Fibroblast of skin of left biceps (primary cell): ENCODE measurements at places on chromosomes 5 and 9.

DNA sequence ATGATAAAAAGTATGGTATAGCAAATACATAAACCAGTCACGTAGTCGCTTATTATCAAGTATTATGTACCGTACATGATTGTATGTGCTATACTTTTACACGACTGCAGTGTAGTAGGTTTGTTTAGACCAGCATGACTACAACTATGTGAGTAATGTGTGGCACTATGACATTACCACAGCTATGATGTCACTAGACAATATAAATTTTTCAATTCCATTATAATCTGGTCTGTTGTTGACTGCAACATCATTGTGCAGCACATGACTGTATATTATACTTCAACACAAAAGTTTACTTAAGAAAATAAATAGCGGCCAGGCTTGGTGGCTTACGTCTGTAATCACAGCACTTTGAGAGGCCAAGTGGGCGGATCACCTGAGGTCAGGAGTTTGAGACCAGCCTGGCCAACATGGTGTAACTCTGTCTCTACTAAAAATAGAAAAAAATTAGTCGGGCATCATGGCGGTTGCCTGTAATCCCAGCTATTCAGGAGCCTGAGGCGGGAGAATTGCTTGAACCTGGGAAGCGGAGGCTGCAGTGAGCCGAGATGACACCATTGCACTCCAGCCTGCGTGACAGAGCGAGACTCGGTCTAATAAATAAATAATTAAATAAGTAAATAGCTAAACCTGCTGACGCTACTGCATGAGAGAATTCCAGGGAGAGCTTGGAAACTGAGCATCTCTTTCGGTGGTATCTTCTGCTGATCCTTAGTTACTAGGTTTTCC, 24.6 kb upstream of the JADE2 start:
- no peak for DNase-seq

GRCh38 chr9:95551406-95551805, 34.6 kb upstream of the PTCH1 start:
- no peak for DNase-seq

DNA sequence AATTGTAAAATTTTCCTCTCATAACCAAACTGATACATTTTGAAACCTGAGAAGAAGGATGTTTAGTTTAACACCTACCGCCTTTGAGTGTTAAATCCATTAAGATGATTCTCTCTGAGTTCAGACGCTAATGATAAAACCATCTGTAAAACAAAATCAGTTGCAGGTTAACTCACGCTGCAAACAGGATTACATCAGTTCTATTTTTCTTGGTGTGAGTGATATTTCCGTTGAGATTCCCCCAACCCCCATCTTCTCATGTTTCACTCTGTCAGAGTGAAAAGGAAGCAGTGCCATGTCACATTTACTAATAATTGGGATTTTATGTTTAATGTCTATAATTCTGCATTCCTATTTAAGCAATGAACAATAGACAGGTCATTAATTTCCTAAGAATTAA, 146.5 kb downstream of the FANCC start:
- DNase-seq: no peak

DNA sequence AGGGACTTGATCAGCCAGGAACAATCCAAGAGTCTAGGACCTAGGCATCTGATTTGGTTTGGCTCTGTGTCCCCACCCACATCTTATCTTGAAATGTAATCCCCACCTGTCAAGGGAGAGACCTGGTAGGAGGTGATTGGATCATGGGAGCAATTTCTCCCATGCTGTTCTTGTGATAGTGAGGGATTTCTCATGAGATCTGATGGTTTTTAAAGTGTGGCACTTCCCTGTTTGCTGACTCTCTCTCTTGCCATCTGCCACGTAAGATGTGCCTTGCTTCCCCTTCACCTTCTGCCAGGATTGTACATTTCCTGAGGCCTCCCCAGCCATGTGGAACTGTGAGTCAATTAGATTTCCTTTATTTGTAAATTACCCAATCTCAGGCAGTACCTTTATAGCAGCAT, 201.7 kb upstream of the ACTBL2 start:
- no peak for DNase-seq

DNA sequence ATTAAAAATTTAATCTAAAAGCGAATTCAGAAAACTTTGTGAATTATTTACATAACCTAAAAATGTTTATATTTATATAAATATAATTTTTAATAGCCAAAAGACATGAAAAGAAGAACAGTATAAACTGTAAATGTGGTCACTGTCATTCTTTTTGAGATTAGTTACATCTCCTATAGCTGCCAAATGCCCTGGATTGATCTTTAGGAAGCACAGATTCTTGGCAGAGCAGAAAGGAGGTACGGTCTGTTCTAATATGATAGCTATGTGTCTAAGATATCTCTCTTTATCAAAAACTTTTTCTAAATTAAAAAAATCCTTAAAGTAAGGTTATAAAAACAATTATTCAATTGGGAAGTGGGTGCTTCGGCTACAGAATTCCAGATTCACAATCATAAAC, 151.0 kb downstream of the LPAR1 start:
- no peak for DNase-seq

- no peak for DNase-seq
These were observed 50.1 kb downstream of the PKD2L2 start for GRCh38 chr5:137939331-137939730.

GRCh38 chr5:35672995-35673394, 55.3 kb downstream of the SPEF2 start:
- no peak for DNase-seq

GRCh38 chr9:79215821-79216220, 355.9 kb upstream of the TLE4 start:
- DNase-seq: no peak

DNA sequence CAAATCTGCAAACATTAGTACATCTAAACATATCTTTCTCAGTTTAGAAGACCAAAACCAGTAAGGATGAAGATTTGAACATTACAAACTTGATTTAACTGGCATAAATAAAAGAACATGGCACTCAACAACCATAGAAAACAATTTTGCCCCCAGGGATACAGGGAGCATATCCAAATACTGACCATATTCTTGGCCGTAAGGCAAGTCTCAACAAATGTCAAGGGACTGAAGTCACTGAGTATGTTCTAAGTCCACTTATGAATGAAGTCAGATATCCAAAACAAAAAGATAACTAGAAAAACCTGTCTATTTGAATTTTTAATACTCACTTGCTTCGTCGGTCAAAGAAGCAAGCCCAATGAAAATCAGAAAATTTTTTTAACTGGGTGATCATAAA, 14.1 kb downstream of the FEM1C start:
- DNase-seq: no peak

GRCh38 chr5:33479311-33479710, 38.5 kb downstream of the TARS1 start:
- DNase-seq: no peak

DNA sequence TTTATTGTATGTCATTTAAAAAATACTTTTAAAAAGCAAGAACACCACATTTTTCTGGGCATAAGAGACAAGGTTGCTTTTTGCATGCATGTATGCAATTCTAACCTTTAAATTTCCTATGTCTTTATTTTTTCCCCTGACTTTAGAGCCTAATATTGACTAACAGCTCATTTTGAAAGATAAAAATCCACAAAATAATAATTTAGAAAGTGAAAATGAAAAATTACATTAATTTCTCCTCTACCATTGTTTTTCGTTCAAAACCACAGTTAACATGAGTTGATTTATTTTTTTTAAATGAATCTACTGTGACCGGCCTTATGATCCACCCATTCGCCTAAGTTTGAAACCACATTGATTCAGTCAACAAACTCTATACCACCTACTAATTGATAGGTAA, 137.5 kb upstream of the CDKN2B start:
- DNase-seq: no peak

DNA sequence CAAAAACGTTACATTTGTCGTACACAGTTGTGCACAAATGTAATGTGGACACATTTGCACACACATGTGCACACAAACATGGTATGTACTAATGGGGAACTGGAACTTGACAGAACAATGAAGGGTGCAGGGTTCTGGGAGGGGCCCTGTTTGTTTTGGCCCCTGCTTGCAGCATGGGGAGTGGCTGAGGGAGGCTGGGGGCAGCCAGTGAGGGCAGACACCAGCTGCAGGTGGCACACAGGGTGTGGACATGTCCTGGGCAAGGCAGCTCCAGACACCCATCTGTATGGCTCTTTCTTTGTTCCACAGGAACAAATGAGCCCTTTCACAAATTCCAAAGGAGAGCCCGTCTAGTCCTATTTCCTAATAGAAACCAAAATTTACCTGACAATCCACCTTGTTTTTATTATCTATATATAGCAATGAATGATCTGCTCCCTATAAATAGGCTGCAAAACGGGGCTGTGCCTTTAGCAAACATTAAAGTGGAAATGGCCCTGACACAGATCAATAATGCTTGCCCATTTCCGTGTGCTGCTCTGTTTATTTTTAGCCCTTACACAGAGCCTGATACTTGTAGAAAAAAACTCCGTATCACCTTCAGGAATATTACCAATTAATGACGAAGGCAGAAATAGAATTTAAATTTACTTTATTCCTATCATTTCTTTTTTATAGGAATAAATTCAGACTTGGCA, 26.4 kb downstream of the MARCHF3 start:
- no peak for DNase-seq

DNA sequence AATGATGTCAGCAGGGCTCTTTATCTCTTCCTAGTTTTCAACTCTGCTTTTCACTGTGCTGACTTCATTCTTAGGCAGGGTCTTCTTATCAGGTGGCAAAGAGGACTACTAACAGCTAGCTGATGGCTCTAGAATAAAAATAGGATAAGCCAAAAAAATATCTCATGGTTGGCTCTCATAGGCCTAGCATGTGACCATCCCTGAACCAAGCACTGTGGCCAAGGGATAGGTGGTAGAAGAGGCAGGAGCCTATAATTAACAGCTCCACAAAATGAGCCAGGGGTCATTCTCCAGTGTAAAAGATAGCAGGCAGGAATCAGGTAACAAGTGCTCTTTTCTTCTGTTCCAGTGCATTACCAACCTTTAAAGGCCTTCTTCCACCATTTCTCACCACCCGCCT, 21.1 kb downstream of the ANKDD1B start:
- DNase-seq: no peak

DNA sequence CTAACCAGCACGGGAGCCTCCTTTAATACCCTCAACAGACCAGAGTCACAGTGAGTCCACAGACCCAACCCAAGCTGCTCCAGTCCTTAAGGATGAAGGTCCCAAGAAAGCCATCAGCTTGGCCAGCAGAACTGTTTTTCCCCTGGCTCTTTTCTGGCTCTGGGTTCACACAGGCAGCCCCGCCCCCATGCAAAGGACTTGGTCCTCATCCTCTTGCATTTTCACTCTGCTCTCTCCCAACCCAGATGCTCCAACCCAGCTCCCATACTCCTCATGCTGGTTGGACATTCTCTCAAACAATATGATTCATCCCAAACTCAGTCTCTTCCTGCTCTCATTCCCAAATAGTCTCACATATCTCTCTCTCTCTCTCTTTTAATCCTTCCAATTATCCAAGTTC, 74.2 kb upstream of the SPOCK1 start:
- DNase-seq: no peak

GRCh38 chr5:141636106-141636412, 590 bp downstream of the HDAC3 start:
- no peak for DNase-seq

DNA sequence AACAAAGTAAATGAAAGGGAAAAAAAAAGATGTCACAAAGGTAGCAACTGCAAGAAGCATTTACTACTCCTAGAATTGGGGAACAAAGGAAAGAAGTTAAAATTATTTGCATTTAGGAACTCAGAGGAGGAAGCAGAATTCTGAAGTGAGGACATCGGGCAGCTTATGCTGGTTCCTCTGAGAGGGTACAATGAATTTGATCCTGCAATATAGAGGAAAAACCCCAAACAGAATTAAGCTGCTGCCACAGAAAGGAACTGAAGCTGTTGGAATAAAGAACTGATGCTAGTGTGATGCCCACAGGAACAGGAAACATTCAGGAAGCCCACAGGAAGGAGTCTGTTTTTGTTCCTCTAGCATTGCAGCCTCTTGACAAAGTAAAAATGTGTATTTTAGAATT, 22.3 kb upstream of the TBCA start:
- DNase-seq: no peak

- DNase-seq: no peak
These were observed 659.0 kb upstream of the ARRDC3 start for GRCh38 chr5:92041911-92042660.

DNA sequence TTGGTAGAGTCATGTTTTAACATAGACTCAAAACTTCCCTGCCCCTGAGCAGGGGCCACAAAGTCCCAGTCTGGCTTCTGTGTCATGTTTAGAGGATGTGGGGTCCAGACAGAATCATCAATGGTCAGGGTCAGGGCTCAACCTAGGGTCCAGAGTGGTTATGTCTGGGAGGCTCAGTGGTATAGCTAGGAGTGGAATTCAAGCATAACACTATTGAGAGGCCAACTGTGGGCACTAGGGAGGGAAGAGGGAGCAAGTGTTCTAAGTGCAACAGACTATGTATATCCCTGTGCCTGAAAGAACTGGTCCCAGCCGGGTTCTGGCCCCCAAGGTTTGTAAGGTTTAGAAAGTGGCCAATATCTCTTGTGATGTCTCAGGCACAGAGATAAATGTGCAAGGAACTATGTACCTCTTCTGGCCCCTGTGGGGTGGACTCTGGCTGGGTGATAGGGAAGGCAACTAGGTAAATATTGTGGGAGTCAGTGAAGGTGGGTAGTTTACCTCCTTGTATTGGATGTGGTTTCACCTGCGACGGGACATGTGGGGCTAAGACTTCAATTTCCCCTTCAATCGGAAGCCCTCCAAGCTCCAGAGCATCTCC, 14.0 kb downstream of the MYORG start:
- no peak for DNase-seq

DNA sequence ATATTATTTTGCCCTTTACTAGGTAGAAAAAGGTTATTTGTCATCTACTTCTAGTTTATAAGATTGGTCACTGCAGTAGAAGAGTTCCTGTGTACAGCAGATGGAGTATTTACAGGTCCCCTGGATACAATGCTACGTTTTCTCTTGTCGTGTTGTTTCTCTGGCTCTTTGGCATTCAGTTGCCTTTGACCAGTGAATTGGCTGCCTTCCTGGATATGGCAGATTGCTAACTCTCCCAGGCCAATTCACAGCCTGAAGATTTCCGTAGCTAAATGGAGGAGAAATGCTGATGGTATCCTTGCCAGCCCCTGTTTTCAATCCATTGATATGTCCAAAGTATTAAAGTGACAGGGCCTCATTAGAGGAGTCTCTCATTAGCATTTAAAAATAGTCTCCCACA, 32.5 kb upstream of the GNAQ start:
- no peak for DNase-seq

GRCh38 chr9:33662871-33663270, 132.5 kb upstream of the PRSS3 start:
- DNase-seq: no peak

- no peak for DNase-seq
These were observed 12.7 kb upstream of the AHRR start for GRCh38 chr5:308672-309271.

GRCh38 chr5:10376544-10376943, 23.0 kb downstream of the MARCHF6 start:
- no peak for DNase-seq

DNA sequence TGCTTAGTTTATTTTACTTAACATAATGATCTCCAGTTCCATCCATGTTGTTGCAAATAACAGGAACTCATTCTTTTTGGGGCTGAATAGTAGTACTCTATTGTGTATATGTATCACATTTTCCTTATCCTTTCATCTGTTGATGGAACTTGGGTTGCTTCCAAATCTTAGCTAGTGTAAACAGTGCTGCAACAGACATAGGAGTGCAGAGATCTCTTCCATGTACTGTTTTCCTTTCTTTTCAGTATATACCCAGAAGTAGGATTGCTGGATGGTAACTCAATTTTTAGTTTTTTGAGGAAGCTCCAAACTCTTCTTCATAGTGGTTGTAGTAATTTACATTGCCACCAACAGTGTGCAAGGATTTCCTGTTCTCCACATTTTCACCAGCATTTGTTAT, 138.8 kb upstream of the POC5 start:
- no peak for DNase-seq
